ENCODE measurements at places on chromosomes 6 and 20. TPM values are rescaled to one million over a fixed set of nuclear protein-coding genes. Genes with fewer than 3 reads are reported as not detected.

The SPATS1 gene
- total RNA-seq = not detected

The TCP11 gene
- not detected for total RNA-seq

The MATN4 gene
- not detected for total RNA-seq

The CD24 gene
- 0.75 TPM for total RNA-seq

Data from Right ventricle myocardium superior (tissue), 1 donor.